Activated naive CD8-positive, alpha-beta T cell treated with anti-CD3 and anti-CD28 coated beads, Interleukin-2, amount 50 U/mL, for 24 hours (primary cell): ENCODE measurements at places on chromosomes 3 and 15.

DNA sequence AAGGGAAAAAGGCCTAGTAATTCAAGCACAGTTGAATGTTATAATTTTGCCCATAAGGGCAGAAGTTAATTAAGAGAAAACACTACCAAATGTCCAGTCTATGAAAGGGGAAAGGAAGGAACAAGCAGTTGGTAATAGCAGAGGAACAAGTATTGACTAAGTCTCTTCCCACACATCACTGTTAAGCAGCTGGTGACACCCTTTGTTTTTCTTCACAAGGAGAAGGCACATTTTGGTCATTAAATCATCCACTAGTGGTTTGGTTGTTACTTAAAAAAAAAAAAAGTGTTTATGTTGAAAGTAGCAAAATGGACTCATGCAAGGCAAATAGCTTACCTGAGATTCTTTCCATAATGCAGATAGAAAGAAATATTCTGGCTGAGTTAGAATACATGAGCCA, 321.4 kb upstream of the NECTIN3 start:
- H3K36me3 ChIP-seq, result no peaks in the 10 kb centered on the region
- DNase-seq, result no peak
- H3K4me1 ChIP-seq, result no peaks in the 10 kb centered on the region
- H3K4me3 ChIP-seq, result no peak overlapping the region

DNA sequence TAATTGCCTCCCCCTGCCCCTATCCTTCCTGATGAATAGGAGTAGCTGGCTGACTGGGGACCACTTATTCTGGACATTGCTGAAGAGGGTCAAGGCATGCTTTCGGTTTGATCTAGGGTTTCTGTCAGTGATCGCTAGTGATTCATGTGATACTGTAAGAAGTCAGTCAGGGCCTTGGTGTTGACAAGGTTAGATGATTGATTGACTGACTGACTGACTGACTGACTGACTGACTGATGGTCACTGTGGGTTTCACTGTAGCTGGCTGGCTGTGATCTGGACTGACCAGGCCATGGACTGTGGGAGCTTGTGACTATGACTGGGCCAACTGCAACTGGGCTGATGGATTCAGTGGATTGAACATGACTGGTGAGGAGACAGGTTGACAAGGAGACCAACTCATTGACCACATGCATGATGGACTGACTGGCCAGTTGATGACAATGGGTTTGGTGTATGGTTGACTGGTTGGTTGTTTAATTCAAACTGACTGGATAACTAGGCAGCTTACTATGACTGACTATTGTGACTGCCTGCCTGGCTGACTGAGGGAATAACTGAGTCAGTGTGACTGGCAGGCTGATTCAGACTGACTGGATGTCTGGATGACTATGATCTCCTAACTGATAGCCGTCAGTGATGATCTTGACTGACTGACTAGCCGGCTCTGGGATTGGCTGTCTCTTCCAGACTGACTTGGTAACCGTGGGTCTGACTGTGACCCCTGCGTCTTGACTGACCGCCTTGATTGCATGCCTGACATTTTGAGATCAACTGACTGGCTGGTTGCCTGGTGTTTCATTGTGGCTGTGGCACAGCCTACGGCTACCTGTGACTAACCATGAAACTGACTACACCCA, 509.9 kb downstream of the SHQ1 start:
- no peaks in the 10 kb centered on the region for H3K27me3 ChIP-seq
- H3K4me1 ChIP-seq, result peaks cover 25% of the 10 kb centered on the region
- peak; percentile 42 for DNase-seq
- H3K27ac ChIP-seq, result no peak overlapping the region
- H3K4me3 ChIP-seq, result no peak overlapping the region
- H3K36me3 ChIP-seq, result no peaks in the 10 kb centered on the region

- H3K27me3 ChIP-seq, result peaks cover 11% of the 10 kb centered on the region
- no peak overlapping the region for H3K4me3 ChIP-seq
- no peaks in the 10 kb centered on the region for H3K36me3 ChIP-seq
- no peaks in the 10 kb centered on the region for H3K4me1 ChIP-seq
- no peak for DNase-seq
Measured at GRCh38 chr3:107092121-107092520, 285.1 kb upstream of the CCDC54 start.

DNA sequence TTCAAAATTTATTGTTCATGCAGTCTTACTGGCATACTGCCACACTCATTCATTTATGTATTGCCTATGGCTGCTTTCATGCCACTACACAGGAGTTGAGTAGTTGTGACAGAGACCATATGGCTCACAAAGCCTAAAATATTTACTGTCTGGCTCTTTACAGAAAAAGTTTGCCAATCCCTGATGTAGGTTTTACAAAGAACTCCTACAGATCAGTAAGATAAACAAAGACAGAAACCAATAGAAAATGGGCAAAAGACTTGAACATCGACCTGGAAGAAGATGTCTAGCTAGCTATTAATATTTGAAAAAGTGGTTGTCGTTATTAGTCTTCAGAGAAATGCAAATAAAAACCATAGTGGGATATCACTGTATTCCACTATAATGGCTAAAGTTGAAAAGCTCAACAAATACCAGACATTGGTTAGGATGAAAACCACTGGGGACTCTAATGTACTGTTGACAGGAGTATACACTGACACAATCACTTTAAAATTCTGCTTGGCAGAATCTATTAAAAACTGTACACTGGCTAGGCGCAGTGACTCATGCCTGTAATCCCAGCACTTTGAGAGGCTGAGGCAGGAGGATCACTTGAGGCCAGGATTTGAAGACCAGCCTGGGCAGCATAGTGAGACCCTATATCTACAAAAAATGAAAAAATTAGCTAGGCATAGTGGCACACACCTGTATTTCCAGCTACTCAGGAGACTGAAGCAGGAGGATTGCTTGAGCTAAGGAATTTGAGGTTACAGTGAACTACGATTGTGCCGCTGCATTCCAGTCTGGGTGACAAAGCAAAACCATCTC, 87.7 kb downstream of the NEO1 start:
- H3K27me3 ChIP-seq, result peaks cover 5% of the 10 kb centered on the region
- peaks cover 37% of the 10 kb centered on the region for H3K4me1 ChIP-seq
- DNase-seq, result no peak
- H3K27ac ChIP-seq, result no peak overlapping the region

DNA sequence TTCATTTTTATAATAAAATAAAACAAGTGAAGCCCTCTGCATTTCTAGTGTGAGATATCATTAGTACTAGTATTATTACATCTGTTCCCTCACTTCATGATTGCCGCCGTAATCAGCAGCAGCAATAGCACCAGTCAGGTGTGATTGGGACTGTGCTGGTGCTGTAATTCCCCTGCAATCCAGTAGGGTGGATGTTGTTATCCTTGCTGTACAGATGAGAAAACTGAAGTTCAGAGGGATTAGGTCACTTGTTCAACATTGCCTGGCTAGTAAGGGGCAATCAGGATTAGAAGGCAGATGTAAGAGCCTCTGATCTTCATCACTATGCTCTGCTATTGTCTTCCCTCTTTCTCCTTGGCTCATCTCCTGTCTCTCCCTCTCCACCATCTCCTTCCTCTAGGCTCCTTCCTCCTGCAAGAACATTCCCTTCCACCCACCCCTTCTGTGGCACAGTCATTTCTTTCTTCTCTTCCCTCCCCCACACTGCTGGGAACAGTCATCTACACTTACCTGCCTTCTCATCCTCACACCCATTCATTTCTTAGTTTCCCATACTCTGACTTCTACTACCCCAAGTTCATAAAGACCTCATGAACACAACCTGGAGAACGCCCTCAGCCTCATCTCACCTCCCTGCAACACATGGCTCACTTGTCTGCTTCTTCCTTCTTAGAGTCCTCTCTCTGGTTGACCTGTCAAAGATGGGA, 29.7 kb downstream of the CRYGS start:
- no peak overlapping the region for H3K4me3 ChIP-seq
- peak overlapping the region; percentile 20 for H3K27ac ChIP-seq
- peaks cover 3% of the 10 kb centered on the region for H3K27me3 ChIP-seq
- DNase-seq, result no peak
- peaks cover 3% of the 10 kb centered on the region for H3K36me3 ChIP-seq
- H3K4me1 ChIP-seq, result peaks cover 95% of the 10 kb centered on the region

- no peak for DNase-seq
- H3K4me1 ChIP-seq, result no peaks in the 10 kb centered on the region
- H3K4me3 ChIP-seq, result no peak overlapping the region
Measured at GRCh38 chr15:98207928-98208327, 247.4 kb downstream of the ARRDC4 start.

- DNase-seq, result no peak
- H3K4me1 ChIP-seq, result peaks cover 6% of the 10 kb centered on the region
- no peaks in the 10 kb centered on the region for H3K36me3 ChIP-seq
- no peak overlapping the region for H3K27ac ChIP-seq
- peaks cover 2% of the 10 kb centered on the region for H3K27me3 ChIP-seq
- H3K4me3 ChIP-seq, result no peak overlapping the region
Measured at GRCh38 chr3:3023111-3023745, 86.9 kb downstream of the IL5RA start.

DNA sequence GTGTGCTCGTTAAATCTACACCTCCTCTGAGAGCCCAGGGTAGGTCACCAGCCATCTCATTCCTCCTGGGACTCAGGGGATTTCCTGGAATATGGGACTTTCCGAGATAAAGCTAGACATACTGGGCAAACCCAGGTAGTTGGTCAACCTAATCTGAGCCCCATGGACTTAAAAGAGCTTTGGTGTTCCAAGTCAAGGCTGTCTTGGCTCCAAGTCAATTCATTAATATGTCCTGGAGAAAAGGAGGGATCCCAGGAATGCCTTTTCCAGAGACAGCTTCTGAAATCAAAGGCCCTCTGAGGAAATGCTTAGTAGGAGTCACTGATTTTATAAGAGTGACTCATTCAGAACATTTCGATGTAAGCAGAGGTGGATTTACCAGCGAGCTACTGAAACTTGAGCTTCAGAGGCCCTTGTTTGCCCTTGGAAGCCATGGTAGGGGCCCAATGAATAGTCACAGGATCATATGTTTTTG, 137.3 kb upstream of the UBE2E1 start:
- H3K27ac ChIP-seq, result no peak overlapping the region
- H3K4me3 ChIP-seq, result no peak overlapping the region
- DNase-seq, result no peak

DNA sequence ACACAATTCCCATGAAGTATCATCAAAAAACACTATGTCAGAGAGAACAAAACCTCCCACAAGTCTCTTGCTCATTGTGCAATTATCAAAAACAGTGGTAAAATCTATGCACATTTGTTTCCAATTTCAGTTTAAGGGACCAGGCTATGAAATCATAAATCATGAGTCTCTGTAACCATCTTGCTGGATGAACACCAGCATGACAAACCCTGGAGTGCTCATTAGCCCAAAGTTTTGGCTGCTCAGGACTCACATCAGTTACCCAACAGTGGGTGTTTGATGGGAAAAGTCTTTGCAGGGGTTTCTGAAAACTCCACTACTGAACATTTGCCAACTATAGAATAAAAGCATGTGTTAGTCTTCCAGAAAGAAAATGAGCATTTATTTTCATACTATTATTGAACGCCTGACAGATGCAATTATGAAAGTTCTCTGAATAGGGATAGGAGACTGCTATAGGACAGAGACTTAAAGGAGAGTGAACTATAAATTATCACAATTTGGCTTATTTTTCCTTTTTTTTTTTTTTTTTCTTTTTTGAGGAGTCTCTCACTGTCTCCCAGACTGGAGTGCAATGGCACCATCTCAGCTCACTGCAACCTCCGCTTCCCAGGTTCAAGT, 240.8 kb upstream of the KCNMB2 start:
- DNase-seq, result no peak
- no peak overlapping the region for H3K4me3 ChIP-seq
- H3K4me1 ChIP-seq, result no peaks in the 10 kb centered on the region
- no peaks in the 10 kb centered on the region for H3K27me3 ChIP-seq

GRCh38 chr3:67044955-67045354, 46.8 kb downstream of the KBTBD8 start:
- no peak for DNase-seq
- no peaks in the 10 kb centered on the region for H3K27me3 ChIP-seq
- H3K36me3 ChIP-seq, result no peaks in the 10 kb centered on the region
- H3K27ac ChIP-seq, result no peak overlapping the region

DNA sequence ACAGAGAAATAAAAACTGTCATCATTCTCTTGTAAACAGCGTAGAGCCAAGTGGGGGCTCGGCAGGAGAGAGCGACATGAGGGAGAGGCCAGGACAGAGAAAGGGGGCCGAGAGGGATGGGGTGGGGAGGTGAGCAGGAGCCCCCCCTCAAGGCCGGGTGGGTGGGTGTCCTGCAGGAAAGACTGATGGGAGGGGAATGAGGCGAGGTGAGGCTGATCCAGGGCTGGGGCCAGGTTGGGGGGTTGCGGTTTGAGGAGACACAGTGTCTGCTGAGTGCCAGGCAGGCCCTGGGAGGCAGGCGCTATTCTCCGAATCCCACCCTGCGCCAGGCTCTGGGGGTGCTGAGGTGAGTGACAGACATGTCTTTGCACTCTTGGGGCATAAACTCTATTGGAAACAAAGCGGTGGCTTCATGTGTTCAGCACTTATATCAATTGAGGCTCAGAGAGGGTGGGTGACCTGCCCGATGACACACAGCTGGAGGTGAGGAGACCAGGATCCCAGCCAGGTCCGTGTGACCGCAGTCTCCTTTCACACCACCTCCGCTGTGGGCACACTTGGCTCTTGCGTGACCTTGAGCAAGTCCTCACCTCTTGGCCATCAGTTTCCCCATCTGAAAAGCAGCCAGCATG, 19.6 kb upstream of the CSPG4 start:
- no peak overlapping the region for H3K27ac ChIP-seq
- H3K4me1 ChIP-seq, result peaks cover 10% of the 10 kb centered on the region
- H3K27me3 ChIP-seq, result peaks cover 16% of the 10 kb centered on the region

DNA sequence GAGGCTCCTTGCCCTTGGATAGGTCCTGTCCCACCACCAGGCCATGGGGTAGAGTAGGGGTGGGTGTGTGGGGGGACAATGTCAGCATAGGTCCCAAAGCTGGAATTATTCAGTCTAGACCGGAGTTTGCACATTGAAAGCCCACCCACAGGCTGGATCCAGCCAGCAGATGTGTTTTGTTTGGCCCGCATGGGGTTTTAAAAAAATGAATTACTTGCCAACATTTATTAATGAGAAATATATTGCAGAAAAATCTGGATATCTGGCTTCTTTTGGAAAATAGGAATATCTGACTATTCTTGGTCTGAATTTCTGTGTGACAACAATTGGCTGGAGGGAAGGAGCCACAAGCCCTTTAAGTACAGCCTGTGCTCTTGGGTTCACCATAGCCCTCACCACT, 17.3 kb upstream of the LRIG1 start:
- no peak for DNase-seq
- H3K4me1 ChIP-seq, result no peaks in the 10 kb centered on the region
- H3K36me3 ChIP-seq, result no peaks in the 10 kb centered on the region
- no peak overlapping the region for H3K27ac ChIP-seq

DNA sequence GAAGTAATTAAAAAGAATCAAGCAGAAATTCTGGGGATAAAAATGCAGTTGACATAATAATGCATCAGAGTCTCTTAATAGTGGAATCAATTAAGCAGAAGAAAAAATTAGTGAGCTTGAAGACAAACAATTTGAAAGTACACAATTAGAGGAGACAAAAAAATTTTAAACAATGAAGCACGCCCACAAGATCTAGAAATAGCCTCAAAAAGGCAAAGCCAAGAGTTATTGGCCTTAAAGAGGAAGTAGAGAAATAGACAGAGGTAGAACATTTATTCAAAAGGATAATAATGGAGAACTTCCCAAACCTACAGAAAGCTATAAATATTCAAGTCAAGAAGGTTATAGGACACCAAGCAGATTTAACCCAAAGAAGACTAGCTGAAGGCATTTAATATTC, 113.3 kb downstream of the TBC1D2B start:
- H3K4me3 ChIP-seq, result no peak overlapping the region
- peaks cover 2% of the 10 kb centered on the region for H3K36me3 ChIP-seq
- H3K27ac ChIP-seq, result no peak overlapping the region
- H3K27me3 ChIP-seq, result peaks cover 2% of the 10 kb centered on the region
- peaks cover 7% of the 10 kb centered on the region for H3K4me1 ChIP-seq

GRCh38 chr15:64144192-64144564, 7.4 kb upstream of the SNX22 start:
- H3K27ac ChIP-seq, result no peak overlapping the region
- no peak for DNase-seq
- no peak overlapping the region for H3K4me3 ChIP-seq
- peaks cover 6% of the 10 kb centered on the region for H3K36me3 ChIP-seq
- no peaks in the 10 kb centered on the region for H3K27me3 ChIP-seq
